ENCODE measurements at places on chromosomes 2 and 18.

DNA sequence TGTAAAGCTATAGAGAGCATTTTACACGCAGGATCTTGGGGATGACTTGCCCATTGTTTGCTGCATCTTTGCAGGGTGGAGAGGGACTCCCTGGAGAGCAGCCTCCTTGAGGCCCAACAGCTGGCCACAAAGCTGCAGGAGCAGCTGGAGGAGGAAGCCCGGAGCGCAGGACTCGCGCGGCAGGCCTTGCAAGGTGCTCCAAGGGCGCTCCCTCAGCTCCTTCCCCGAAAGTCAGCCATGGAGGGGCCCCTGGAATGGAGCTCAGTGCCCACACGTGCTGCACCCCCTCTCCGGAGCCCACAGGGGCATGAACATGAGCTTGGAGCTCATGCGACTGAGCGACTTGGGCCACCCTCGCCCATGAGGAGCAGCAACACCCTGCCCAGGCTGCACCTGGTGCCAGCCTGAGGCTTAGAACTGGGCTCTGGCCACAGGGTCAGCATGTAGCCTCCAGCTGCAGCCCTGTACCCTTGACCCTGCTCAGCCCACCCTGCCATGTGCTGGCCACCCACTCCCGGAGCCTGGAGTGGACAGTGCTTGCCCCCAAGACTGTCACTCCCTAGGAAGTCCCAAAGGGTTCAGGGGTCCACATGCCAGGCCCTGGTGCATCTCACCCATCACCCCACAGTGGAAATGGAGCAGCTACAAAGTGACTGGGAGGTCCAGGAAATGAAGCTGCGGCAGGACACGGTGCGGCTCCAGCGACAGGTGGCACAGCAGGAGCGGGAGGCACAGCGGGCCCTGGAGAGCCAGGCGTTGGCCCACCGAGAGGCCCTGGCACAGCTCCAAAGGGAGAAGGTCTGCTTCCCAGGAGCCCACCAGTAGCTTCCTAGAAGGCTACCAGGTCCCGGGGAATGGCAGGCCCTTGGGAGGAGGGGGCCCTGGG is 43.0 kb downstream of the CROCC2 start:
- no peak for DNase-seq

GRCh38 chr2:39875914-39876267 is 96.8 kb upstream of the THUMPD2 start:
- no peak for DNase-seq

DNA sequence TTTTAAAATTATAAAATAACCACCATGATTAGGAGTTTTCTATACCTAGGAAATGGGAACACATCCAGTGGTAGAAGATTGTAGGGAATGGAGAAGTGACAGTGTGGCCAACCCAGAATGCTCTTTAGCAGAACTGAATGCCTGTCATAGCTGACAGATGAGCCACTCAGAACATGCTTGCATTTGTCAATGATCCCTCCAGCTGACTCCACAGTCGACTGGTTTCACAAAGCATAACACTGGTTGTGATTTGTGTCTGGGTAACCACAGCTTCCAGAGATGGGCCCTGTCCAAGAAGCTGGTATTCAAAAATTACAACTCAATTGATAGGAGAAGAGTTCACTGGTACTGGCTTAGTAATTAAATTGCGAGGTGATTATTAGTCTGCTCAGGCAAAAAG is 9.0 kb upstream of the CTIF start:
- DNase-seq, result peak; percentile 43

DNA sequence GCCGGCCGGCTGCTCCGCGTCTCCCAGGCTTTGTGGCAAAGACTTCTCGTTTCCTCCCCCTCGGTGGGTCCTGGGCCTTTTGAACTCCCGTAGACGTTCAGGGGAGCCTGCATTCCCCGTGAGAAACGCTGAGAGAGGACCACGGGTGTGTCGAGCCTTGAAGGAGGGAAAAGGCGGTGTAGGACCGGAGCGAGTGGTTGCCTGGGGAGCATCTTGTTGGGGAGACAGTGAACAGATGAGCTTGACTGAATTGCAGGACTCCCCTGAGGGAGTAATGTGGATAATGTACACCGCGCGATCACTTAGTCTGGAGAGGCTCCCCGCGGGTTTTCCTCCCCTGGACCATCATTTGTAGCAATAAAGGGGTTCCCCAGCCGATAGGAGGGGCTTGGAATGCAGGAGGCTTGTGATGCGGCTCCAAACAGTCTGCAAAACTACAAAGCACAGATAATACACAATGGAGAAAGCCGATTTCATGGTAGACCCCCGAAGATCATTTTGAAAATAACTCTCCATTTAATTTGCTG is 769 bp downstream of the ALMS1 start:
- no peak for DNase-seq

GRCh38 chr2:217063238-217063755 is 203.4 kb upstream of the TNP1 start:
- no peak for DNase-seq

- DNase-seq, result no peak
These were observed 77.5 kb upstream of the ZEB2 start for GRCh38 chr2:144597388-144597787.

GRCh38 chr2:96191937-96192670 is 16.5 kb downstream of the STARD7 start:
- no peak for DNase-seq

- no peak for DNase-seq
These were observed 549.0 kb upstream of the ID2 start for GRCh38 chr2:8132879-8133278.

DNA sequence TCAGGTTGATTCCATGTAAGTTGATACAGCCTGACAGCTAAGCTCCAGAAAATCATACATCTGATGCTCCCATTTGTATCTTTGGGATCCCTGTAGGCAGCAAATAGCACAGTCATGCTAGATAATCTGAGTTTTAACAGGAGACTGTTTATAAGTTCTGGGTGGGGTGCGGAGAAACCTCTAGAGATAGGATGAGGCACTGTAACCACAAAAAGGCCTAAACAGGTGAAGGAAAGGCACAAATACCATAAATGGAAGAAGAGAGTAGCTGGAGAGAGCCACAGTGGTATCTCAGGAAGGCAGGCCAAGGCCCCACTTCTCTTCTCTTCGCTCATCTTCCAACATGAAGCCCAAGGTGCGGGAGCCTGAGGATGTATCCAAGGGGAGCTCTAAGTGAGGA is 18.1 kb upstream of the B4GALT6 start:
- no peak for DNase-seq

GRCh38 chr18:76179257-76179656 is 315.8 kb downstream of the ZNF516 start:
- no peak for DNase-seq

DNA sequence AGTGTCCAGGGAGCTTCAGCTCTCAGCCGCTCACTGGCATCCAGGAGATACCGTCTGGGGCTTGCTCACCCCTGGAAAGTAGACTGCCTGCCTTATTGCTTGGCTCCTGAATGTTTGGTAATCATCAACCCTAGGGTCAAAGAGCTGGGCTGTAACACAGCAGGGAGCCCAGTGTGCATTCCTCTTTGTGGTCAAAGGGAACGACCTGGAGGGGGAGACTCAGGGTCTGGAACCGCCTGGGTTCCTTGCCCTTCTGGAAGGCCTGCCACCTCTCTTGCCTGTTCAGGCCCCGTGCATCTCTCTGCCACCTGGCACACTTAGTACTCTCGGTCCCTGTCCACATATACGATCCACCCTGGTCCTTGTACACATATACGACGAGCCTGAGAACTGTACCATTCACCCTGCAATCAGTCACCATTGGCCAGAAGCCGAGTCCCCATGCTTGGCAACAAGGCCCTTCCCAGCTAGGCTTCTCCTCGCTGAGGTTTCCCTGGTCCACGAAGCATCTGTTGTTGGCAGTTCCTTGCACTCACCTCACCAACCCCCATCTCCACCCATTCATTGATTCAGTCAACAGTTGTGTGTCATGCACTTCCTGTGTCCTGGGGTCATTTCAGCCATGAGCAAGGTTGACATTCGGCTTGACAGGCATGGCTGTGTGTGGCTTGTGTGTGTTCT is at the start of gene NAT8:
Gene NAT8, minus strand, starts transcription at position 85 of the 681 bp plus-strand sequence. CDS start 794 bp downstream, outside the sequence.
- no peak for DNase-seq

DNA sequence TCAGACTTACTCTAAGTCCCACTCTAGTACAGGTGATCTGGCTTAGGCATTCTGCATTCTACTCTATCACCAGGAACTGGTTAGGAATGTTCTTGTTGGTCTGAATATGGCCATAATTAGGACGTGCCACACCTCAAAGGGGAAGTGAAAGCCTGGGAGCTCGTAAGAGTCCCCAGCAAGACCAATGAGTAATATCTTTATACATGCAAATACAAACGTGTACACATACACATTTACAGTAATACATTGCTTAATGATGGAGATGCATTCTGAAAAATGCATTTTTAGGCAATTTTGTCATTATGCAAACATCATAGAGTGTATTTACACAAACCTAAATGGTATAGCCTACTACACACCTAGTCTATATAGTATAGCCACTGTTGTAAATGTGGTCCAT is 19.5 kb upstream of the ERCC3 start:
- no peak for DNase-seq

DNA sequence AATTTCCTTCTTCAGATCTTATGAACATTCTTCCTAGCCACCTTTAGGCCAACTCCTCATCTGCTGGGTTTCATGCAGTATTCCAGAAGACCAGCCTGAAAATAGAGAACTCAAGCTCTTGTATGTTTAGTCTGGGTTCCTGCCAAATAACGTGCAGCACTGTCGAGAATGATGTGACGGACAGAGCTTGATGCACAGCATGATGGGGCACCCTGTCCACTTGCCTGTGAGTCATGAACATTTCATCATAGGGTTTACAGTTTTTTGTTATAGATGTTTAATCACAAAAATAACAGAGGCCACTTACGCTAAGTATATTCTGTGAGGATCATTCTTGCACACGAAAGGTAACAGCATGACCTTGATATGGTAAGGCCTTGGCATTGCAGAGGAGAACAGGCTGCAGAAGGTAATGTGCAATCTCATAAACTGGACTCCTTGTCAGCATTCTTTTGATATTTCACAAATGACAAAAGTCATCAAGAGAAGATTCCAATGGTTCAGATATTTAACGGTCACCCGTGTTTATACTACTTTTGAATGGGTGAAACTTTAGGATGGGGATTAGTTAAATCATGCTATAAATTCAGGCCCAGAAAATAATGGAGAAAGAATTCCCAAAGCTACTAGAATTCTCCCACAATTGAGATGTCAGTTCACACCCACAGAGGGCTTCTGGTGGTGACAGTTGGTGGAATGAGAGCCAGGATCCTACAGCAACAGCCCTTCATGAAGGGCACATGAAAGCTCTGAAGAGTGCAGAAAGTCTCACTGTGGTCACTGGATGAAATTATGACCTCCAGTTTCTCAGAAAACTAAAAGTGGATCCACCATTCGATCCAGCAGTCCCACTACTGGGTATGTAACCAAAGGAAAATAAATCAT is 396.1 kb upstream of the RAB12 start:
- peak; percentile 38 for DNase-seq

DNA sequence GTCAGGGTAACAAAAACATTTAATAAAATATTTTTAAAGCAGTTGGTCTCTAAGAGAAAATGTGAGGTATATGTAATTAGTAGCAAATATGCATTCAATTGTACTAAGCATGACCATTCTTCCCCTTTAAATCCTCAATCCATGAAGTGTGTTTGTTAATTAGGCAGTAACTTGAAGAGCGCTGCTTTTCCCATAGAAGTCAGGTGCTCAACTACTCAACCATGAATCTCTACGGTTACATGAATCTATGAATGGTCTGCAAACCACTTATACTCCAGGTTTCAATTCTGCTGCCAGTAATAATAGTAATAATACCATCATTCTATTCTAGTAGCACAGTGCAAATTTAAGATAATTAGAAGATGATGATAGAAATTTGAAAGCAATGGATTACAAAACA is 55.8 kb downstream of the SLC8A1 start:
- DNase-seq, result no peak

DNA sequence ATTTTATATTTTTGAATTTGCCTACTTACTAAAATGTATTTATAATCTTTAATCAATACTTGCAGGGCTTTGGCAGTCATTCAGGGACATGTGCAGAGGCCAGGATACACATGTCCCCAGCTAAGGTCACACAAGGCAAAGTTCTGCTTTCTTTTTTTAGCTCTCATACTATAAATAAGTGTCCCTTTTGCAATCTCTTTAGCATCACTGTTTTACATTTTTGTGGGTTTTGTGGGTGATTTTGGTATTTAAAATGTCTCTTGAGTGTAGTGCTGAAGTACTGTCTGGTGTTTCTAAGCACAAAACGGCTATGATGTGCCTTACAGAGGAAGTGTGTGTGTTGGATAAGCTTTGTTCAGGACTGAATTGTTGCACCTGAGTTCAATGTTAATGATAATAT is 309.0 kb upstream of the GULP1 start:
- peak; percentile 24 for DNase-seq

DNA sequence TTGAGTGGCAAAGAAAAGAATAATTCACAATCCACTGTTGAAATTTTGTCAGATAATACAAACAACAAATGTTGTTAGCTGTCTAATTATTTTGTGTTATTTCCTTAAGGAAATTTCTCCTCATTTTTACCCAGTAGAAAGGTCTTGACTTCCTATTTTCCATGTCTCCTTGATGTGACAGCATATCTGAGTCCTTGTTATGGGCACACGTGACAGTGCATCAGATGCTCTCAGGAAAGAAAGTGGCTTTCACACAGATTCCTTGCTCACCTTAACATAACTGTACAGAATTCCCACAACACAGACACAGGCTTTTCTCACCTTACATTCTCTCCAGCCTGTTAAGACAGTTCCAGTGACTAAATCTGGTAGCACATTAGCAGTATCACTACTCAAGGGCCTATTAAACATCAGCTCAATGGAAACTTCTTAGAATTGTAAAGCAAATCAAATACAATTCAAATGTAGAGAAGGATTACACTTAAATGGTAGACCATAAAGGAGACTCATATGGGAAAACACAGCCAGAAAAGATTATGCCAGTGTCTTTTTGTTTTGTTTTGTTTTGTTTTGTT is 30.2 kb upstream of the GPR55 start:
- DNase-seq, result no peak

DNA sequence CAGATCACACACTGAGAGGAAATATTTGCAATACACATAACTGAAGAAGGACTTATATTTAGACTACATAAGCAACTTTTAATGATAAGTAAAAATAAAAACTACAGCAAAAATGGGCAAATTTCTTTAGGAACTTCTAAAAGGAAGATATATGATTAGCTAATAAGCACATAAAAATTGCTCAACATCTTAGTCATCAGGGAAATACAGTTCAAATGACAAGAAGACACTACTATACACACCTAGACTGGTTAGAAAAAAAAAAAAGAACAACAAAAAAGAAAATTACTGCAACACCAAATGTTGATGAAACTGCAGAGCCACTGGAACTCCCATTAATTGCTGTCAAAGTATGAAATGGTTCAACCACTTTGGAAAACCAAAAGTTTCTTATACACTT is 1247.5 kb upstream of the ACVR2A start:
- DNase-seq, result no peak

GRCh38 chr2:157404363-157404762 is 39.5 kb downstream of the CYTIP start:
- DNase-seq, result no peak

GRCh38 chr2:100394111-100394641 is 23.3 kb downstream of the CHST10 start:
- no peak for DNase-seq

Data from HTR-8/SVneo (cell line).